ENCODE measurements at places on chromosomes 5 and 9.

DNA sequence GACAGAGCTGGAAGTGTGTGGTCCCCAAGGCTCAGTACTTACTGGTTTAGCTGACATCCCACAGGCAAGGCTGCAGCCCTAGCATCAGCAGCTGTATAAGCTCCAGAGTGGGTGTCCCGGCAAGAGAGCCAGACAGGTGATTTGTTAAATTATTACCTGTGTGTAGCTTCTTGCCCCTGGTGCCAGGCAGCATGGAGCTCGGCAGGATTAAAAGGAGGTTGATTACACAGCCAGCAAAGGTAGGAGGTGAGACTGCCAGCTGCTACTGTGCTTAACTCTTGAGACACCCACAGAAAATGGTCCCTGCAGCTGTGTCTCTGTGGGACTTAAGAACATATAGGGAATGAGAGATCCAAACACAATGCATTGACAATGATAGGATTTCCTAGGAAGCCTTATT, 54.2 kb downstream of the ARHGAP26 start:
- DNase-seq = no peak

- DNase-seq = no peak
Measured at GRCh38 chr5:124995421-124995820, 249.0 kb upstream of the ZNF608 start.

- DNase-seq = no peak
Measured at GRCh38 chr5:149959406-149960236, 937 bp upstream of the SLC26A2 start.

GRCh38 chr9:130379649-130379970, 65.2 kb upstream of the ASS1 start:
- no peak for DNase-seq

Data from COLO829 (cell line).